Mammary epithelial cell (primary cell): ENCODE measurements at places on chromosomes 7 and 10. TPM values are rescaled to one million over a fixed set of nuclear protein-coding genes. Genes with fewer than 3 reads are reported as not detected.

DNA sequence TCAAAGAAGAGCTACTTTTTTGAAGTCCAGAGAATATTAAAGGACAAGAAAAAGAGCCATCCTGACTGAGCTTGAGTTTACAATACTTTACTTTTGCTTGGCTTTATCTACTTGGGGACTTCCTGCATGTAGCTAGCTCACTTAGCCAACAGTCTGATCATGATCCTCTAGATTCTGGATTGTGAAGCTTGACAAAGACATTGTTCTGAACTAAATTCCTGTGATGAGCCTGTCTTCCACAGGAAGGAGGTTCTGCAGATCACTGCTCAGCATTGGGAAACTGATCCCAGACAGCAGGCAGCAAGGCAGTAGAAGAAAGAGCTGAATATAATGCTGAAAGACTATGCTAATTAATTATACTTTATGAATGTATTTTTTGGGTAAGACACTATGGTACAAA lies 296.4 kb downstream of the DGKB start:
- peak; percentile 35 for DNase-seq

PDK4 gene
- 1.8 TPM for total RNA-seq

GRCh38 chr7:92782236-92782635 lies 54.1 kb downstream of the CDK6 start:
- no peak for DNase-seq

GRCh38 chr10:17981766-17982380 lies 30.2 kb downstream of the SLC39A12 start:
- peak; percentile 53 for DNase-seq

DNA sequence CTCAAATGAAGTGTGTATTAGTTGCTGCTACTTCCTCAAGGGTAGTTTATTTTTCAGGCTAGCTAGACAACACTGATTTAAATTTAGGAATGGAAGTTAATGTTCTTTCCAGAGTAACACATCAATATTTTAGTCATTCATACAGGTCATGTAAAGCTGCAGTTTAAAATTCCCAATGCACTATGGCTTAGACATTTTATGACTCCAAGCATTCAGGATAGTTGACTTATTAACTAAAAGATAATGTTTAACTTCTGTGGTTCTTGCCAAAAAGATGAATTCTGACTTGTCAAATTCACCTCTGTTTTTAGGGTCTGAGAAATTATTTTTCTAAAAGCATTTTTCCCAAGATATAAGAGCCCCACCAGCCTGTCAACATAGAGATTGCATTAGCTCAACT lies 131.9 kb downstream of the TFPI2 start:
- DNase-seq: no peak

HDAC9 gene
- total RNA-seq: 33.3 TPM

HOXA4 gene
- not detected for total RNA-seq

LIPK gene
- not detected for total RNA-seq

LLCFC1 gene
- not detected for total RNA-seq

- DNase-seq: no peak
These were observed 2.5 kb downstream of the ACSL5 start for GRCh38 chr10:112376396-112376790.

- peak; percentile 6 for DNase-seq
These were observed 195.7 kb downstream of the CACNA2D1 start for GRCh38 chr7:82247814-82248433.

- no peak for DNase-seq
These were observed 20.8 kb downstream of the WIPI2 start for GRCh38 chr7:5210751-5211338.

- DNase-seq: no peak
These were observed 37.7 kb downstream of the CNPY1 start for GRCh38 chr7:155508376-155509358.

ASZ1 gene
- not detected in 2 replicates for total RNA-seq

CPXM2 gene
- total RNA-seq: not detected in 2 replicates

DNA sequence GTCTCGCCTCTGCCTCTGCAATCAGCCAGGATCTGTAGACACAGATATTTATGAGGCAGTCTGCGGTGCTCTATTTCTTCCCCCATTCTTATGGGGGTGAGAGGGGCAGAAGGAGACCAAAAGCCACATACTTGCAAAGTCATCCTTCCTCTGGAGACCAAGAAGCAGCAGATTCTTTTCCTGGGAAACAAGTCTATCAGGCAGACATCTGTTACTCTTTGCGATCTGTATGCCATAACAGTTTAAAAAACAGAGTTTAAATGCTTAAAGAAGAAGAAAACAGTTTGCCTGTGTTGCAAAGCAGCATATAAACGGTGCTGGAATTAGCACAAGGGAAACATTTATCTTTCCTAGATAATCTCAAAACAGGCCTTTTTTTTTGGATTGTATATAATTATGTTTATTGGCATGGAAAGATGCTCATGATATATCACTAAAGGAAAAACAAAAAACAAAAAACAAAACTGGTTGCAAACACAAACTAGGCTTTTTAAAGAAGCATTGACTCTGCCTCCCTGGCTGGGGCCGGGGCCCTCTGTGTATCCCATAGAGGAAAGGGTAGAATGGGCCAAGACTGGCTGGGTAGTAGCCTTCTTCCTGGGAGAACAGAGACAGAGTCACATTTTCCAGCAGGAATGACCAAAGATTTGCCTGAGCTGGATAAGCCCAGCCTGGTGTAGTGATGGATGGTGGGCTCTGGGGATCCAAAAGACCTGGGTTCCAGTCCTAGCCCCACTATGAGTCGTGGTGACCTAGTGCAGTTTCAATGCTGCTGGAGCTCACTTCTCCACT lies 50.4 kb downstream of the RGS10 start:
- no peak for DNase-seq

DNA sequence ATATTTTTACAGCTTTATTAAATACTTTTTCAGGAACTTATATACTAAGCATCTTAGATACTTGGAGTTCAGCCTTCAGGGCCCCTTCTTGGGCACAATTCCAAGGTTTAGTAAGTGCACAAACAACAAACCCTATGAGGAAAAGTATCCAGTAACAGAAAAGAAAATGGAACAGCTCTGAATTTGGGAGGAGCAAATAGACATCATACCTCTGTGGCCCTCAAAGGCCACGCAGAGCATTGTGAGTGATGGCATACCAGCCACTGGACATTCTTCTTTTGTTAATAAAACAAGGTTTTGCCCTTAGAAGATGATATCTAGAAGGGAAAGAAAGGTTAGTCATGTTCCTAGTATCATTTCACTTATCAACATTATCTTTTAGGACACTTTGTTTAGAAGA lies 46.0 kb downstream of the ST7 start:
- DNase-seq: no peak

- DNase-seq: no peak
These were observed 131.2 kb downstream of the PRKAG2 start for GRCh38 chr7:151745706-151746105.

DNA sequence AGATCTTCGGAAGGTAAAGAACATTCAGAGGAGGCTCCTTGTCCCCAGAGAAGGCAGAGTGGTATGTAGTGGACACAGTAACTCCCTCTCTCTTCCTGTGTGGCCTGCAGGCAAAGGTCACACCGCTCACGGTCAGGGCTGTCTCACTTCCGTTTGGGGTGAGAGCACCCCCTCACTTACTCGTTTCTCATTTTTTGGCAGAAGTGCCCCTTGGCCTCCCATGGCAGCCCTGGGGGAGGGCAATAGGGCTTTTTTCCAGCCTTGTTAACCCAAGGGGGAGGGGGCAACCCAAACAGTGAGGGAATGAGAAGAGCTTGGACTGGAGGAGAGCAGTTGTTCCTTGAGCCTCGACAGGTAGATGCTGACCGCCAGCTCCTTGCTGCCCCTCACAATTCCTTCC lies 31.8 kb upstream of the SRGN start:
- no peak for DNase-seq

SH2D4B gene
- under 0.01 TPM for total RNA-seq

GRCh38 chr10:126013489-126014281 lies 117.3 kb downstream of the FANK1 start:
- DNase-seq: peak; percentile 81

FANK1 gene
- 1.1 and 3.4 TPM in 2 replicates for total RNA-seq

- DNase-seq: no peak
These were observed 104.4 kb upstream of the ANLN start for GRCh38 chr7:36285276-36285675.

ECHDC3 gene
- 30.8 TPM for total RNA-seq

APBB1IP gene
- not detected for total RNA-seq

GRCh38 chr7:130894909-130895750 lies 161.1 kb upstream of the KLF14 start:
- no peak for DNase-seq

FGFBP3 gene
- 0.17 TPM for total RNA-seq

- no peak for DNase-seq
These were observed 377.6 kb downstream of the DNAJB6 start for GRCh38 chr7:157714166-157715070.

DNA sequence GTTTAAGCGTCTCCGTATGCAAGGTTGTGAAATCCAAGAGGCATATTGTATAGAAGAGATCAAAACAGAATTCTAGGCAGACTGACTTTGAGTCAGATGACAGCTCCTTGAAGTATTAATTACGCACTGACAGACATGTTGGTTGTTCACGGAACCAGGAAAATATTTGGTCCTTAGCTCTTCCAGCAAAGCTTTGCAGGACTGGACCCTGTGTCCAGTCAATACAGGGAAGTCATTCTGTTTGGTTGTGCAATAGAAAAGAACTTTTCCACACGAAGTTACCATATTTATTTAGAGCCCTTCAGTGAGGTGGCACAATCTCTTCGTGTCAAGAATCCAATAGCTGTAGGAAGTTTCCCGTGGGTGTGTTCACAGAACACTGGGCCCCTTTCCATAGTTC lies 205.3 kb downstream of the ARHGAP21 start:
- DNase-seq: no peak

- DNase-seq: no peak
These were observed 106.5 kb upstream of the PRR15 start for GRCh38 chr7:29457141-29457561.

DNA sequence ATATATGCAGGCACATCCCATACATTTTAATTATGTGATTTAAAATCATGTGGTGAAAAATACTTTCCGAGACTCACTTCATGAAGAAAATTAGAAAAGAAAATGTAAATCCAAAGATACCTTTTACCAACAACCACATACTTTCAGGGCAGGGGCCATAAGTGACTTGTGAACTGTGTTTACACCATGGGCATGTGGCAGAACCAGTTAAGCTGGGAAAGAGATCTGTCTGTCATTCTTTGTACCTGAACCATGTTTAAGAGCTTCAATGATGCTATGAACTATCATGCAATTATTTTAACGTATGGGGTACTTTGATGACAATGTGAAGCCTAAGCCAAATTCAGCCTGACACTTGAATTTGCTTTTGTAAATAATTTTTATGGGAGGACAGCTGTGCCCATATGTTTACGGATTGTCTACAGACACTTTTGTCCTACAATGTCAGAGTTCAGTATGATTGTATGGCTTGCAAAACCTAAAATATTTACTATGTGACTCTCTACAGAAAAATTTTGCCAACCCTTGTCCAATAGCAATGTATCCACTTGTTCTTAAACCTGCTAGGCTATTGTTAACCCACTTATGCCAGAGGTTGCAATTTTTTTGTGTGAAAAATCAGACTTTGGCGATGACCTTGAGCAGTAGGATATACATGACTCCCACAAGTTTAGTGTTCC lies 654.6 kb downstream of the TNS3 start:
- DNase-seq: no peak

DNA sequence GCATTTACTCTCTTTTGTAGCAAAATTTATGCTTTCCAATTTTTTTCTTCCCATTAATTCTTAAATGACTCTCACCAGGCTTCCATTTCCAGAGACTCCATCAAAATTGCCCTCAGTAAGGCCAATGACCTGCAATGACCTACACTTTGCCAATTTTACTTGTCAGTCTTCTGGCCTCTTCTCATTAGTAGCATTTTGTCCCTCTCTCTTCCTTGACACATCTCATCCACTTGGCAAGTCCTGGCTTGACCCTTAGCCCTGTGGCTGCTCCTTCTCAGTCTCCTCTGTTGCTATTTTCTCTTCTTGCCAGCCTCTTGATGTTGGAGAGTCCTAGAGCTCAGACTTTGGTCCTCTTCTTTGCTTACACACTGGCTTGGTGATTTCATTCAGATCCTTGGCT lies 166.1 kb upstream of the MTPN start:
- DNase-seq: no peak

- no peak for DNase-seq
These were observed 16.6 kb upstream of the EIF4H start for GRCh38 chr7:74157605-74158004.

- DNase-seq: no peak
These were observed 364.8 kb downstream of the SFMBT2 start for GRCh38 chr10:7045891-7046599.

CNTNAP2 gene
- not detected for total RNA-seq

GRCh38 chr7:53422291-53422690 lies 386.9 kb downstream of the POM121L12 start:
- DNase-seq: no peak
